ENCODE measurements at places on chromosomes 7 and 10. TPM values are rescaled to one million over a fixed set of nuclear protein-coding genes. Genes with fewer than 3 reads are reported as not detected.

Gene PRKRIP1
- 26.0 TPM for total RNA-seq

DNA sequence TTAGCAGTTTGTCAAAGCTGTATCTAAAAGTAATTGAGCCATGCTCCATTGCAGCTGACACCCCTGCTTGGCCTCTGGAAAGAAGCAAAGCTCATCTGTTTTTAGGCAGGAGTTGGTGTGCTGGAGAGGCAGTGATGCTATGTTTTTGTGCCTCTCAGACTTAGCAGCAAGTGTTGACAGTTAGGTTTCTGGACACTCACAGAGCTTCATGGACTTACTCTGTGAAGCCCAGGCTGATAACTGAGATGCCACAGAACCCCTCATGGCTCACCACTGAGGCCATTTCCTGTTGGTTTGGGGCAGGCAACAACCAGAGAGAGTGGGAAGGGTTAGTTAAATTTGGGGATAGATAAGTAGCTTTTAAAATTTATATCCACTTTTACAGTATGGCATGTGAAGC is 59.8 kb downstream of the BTAF1 start:
- no peak for DNase-seq

- no peak for DNase-seq
Observed at GRCh38 chr10:77555591-77556212, 81.9 kb downstream of the KCNMA1 start.

DNA sequence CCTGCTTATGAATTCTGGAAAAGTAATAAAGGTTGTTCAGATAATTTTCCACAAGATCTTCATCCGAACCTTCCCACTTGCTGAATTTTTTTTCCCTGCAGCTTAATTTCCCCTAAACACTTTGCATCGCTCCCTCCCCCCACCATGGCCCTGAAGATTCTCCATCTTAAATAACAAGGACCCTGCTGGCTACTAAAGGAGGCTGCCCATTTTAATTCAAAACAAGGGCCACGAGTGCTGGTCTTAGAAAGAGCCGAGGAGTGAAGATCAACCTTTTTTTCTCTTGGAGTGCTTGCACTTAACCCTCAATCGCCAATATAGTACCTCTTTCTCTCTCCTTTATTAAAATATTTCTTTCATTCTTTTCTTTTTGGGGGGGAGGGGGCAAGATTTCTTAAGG is 9.2 kb upstream of the SP8 start:
- DNase-seq: no peak

Gene LRRD1
- total RNA-seq: not detected

GRCh38 chr10:56116684-56117083 is 244.4 kb downstream of the ZWINT start:
- DNase-seq: no peak

GRCh38 chr7:148624735-148625134 is 34.2 kb downstream of the C7orf33 start:
- no peak for DNase-seq

- no peak for DNase-seq
Observed at GRCh38 chr10:128573281-128573845, 447.1 kb upstream of the MKI67 start.

Gene LRRC18
- total RNA-seq: not detected

Data from CD8-positive, alpha-beta memory T cell (primary cell).